ENCODE measurements at places on chromosomes 11 and 22. TPM values are rescaled to one million over a fixed set of nuclear protein-coding genes. Genes with fewer than 3 reads are reported as not detected.

Gene KBTBD3
- total RNA-seq, result 6.7 TPM

Gene RNF214
- 20.0 TPM for total RNA-seq

Gene GTSE1
- 7.8 TPM for total RNA-seq

Gene PDE3B
- total RNA-seq, result 21.5 TPM
